ENCODE measurements at places on chromosomes 2 and 18. TPM values are rescaled to one million over a fixed set of nuclear protein-coding genes. Genes with fewer than 3 reads are reported as not detected.

FBXO48 gene
- total RNA-seq, result 0.94 TPM

CD8A gene
- 1.3 TPM for total RNA-seq

SEPTIN10 gene
- 91.7 TPM for total RNA-seq

CNDP1 gene
- 1.9 TPM for total RNA-seq

KLHL30 gene
- total RNA-seq, result not detected

PTRHD1 gene
- total RNA-seq, result 27.5 TPM

DNAH7 gene
- total RNA-seq, result 19.4 TPM

MEP1B gene
- total RNA-seq, result not detected

MLPH gene
- not detected for total RNA-seq

ASXL2 gene
- 11.0 TPM for total RNA-seq

C2orf74 gene
- total RNA-seq, result 2.5 TPM

NEB gene
- 2.5 TPM for total RNA-seq

IL1F10 gene
- total RNA-seq, result not detected

WDSUB1 gene
- total RNA-seq, result 22.8 TPM

KCNE4 gene
- 0.94 TPM for total RNA-seq

RGPD4 gene
- total RNA-seq, result not detected

EFEMP1 gene
- total RNA-seq, result 0.94 TPM

MC5R gene
- 5.0 TPM for total RNA-seq

MC4R gene
- total RNA-seq, result 1.3 TPM

PLEK gene
- total RNA-seq, result 0.94 TPM

AP1S3 gene
- total RNA-seq, result 8.5 TPM

GCFC2 gene
- 31.3 TPM for total RNA-seq

PRSS56 gene
- total RNA-seq, result not detected

DCDC2C gene
- 1.6 TPM for total RNA-seq

LAMA1 gene
- total RNA-seq, result 26.0 TPM

OR6B3 gene
- not detected for total RNA-seq

AQP12B gene
- not detected for total RNA-seq

GATA6 gene
- not detected for total RNA-seq

CDH19 gene
- total RNA-seq, result not detected

CD28 gene
- under 0.01 TPM for total RNA-seq

SP5 gene
- 0.63 TPM for total RNA-seq

LDLRAD4 gene
- 299 TPM for total RNA-seq

C1QL2 gene
- 1.6 TPM for total RNA-seq

ABCB6 gene
- total RNA-seq, result 47.9 TPM

TBR1 gene
- total RNA-seq, result 132 TPM

PKDCC gene
- 30.0 TPM for total RNA-seq

MPV17 gene
- total RNA-seq, result 107 TPM

TRIB2 gene
- total RNA-seq, result 69.5 TPM

IL1B gene
- 2.2 TPM for total RNA-seq

RBM44 gene
- 4.1 TPM for total RNA-seq

CFAP210 gene
- 2.2 TPM for total RNA-seq

RHOB gene
- 186 TPM for total RNA-seq

CD207 gene
- total RNA-seq, result not detected

THUMPD2 gene
- total RNA-seq, result 18.2 TPM

MAB21L4 gene
- total RNA-seq, result not detected

SERPINB4 gene
- total RNA-seq, result not detected

TFPI gene
- 22.2 TPM for total RNA-seq

CLEC4F gene
- not detected for total RNA-seq

SPDYA gene
- total RNA-seq, result 5.0 TPM

ATP6V1C2 gene
- 2.8 TPM for total RNA-seq

CENPA gene
- 1.3 TPM for total RNA-seq

CCDC74B gene
- total RNA-seq, result 5.6 TPM

FAM110C gene
- 2.8 TPM for total RNA-seq

CPO gene
- total RNA-seq, result not detected

ADCY3 gene
- total RNA-seq, result 35.4 TPM

RSAD2 gene
- 5.9 TPM for total RNA-seq

CRYBA2 gene
- total RNA-seq, result not detected

CAVIN2 gene
- total RNA-seq, result 2.2 TPM
